ENCODE measurements at places on chromosomes 2 and 18.

GRCh38 chr2:104286841-104287240 lies 567.1 kb upstream of the POU3F3 start:
- no peaks in the 10 kb centered on the region for H3K36me3 ChIP-seq
- no peaks in the 10 kb centered on the region for H3K27me3 ChIP-seq
- DNase-seq: no peak
- no peak overlapping the region for H3K27ac ChIP-seq

GRCh38 chr2:148819019-148819585 lies 55.9 kb upstream of the KIF5C start:
- no peaks in the 10 kb centered on the region for H3K36me3 ChIP-seq
- no peak for DNase-seq
- H3K4me1 ChIP-seq: peaks cover 3% of the 10 kb centered on the region
- H3K4me3 ChIP-seq: no peak overlapping the region
- H3K27me3 ChIP-seq: no peaks in the 10 kb centered on the region
- H3K27ac ChIP-seq: no peak overlapping the region

- no peaks in the 10 kb centered on the region for H3K36me3 ChIP-seq
- no peaks in the 10 kb centered on the region for H3K4me1 ChIP-seq
- H3K27ac ChIP-seq: no peak overlapping the region
- H3K27me3 ChIP-seq: no peaks in the 10 kb centered on the region
- DNase-seq: no peak
These were observed 225.3 kb upstream of the ARL4C start for GRCh38 chr2:234722176-234722575.

DNA sequence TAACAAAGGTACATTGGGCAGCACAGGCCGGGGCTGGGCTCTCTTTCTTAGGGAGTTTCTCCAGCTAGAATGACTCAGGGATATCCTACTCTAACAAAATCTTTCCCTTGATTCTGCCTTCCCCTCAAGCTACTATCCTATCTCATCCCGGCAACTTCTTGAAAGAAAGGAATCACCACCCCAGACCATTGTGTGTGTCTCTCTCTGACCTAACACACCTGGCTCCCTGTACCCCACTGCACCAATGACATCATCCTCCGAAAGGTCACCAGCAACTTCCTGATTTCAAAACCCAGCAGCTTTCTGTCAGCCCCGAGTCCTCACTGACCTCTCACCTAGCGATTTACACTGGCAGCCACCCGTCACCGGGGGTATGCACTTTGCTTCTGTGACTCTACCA lies 72.1 kb upstream of the MAP4K4 start:
- H3K27ac ChIP-seq: no peak overlapping the region
- no peaks in the 10 kb centered on the region for H3K36me3 ChIP-seq
- H3K4me1 ChIP-seq: no peaks in the 10 kb centered on the region
- H3K4me3 ChIP-seq: no peak overlapping the region
- no peak for DNase-seq

DNA sequence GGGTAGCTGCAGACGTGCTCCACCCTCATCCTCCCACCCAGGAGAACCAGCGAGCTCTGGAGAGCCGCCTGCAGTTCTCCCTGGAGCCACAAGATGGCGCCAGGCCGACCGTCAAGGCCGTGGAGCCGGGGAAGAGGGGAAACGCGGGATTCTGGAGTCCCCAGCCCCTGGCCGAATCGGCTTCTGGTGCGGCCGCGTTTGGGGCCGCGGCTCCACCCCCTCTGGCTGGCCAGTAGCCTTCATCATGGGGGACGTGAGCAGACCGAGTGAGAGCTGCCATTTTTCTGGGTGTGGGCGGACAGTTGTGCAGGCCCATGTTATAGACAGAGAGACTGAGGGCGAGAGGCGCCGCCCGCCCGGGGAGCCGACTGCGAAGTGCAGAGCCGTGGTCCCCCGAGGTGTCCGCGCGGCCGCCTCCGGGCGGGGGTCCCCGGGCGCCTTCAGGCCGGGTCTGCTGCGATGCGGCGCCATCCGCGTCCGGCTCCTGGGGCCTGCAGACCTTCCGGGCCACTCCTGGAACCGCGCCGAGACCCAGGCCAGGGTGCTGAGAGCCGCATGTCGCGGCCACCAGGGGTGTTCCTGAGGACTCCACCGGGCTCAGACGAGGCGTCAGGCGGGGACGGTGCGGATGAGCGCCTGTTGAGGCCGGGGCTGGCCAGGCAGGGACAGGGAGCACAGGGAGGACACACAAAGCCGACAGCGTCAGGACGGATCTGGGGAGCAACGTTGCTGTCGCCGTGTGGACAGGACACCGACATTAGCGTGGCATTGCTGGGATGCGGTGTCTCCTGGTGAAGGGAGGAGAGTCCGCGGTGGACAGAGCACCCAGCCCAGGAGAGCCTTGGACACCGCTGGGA lies 418.2 kb upstream of the HS6ST1 start:
- H3K36me3 ChIP-seq: no peaks in the 10 kb centered on the region
- no peaks in the 10 kb centered on the region for H3K27me3 ChIP-seq
- H3K27ac ChIP-seq: no peak overlapping the region
- H3K4me1 ChIP-seq: peaks cover 8% of the 10 kb centered on the region

DNA sequence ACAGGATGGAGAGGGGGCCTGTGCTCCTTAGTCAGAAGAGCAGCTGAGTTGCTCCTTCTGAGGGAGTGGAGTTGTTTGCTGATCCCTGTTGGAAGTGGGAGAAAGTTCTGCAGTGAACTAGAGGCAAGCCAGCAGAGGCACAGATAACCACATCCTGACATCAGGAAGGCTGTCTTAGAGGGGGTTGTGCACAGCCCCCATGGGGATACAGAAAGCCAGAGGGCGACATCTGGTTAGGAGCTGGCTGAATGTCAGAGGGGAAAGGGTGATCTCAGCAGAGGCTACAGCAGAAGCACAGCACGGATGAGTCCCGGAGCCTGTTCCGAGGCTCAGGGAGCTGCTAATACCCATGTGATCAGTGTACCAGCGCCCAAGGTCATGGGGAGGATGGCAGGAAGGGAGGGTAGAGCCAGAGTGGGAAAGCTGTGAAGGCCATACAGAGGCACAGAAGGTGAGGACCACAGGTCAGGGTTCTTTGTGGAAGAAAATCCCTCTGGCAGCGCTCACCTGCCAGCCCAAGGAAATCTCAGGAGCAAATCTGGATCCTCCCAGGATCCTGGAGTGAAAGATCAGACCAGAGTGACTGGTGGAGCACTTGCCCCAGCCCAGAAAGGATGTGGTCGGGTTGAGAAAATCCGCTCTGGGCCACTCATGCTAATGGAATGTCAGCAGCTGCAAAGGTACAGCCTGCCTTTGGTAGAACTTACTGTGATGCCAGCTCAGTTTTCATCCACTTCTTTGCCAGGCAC lies 111.8 kb downstream of the STPG4 start:
- no peaks in the 10 kb centered on the region for H3K27me3 ChIP-seq
- no peak overlapping the region for H3K4me3 ChIP-seq
- peak overlapping the region; percentile 91 for H3K27ac ChIP-seq

DNA sequence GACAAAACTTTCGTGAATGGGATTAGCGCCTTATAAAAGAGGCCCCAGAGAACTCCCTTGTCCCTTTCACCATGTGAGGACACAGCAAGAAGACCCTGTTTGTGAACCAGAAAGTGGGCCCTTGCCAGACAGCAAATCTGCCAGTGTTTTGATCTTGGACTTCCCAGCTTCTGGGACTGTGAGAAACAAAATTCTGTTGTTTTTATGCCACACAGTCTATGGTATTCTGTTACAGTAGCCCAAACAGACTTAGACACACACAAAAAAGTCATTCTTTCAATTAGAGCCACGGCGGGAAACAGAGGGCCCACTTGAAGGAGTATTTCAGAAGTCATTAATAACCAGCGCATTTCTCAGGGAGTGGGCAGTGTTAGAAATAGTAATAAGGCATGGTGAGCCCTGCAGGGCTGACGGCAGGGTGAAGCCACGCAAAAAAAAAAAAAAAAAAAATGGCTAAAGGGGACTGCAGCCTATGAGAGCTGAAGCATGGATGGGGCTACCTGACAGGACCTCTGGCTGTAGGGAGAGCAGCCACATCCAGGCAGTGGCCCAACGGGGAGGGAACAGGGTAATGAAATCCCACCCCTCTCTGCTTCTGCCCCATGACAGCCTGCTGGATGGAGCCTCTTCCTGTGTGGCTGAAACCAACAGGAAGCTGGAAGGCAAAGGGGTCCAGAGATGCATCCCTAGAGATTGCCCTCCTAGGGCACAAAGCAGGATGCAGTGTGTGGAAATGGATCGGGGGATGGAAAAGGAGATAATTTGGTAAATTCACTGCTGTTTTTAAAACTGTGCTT lies 189.3 kb downstream of the KCNS3 start:
- no peaks in the 10 kb centered on the region for H3K27me3 ChIP-seq
- no peak overlapping the region for H3K4me3 ChIP-seq
- H3K4me1 ChIP-seq: peaks cover 29% of the 10 kb centered on the region
- H3K27ac ChIP-seq: no peak overlapping the region

DNA sequence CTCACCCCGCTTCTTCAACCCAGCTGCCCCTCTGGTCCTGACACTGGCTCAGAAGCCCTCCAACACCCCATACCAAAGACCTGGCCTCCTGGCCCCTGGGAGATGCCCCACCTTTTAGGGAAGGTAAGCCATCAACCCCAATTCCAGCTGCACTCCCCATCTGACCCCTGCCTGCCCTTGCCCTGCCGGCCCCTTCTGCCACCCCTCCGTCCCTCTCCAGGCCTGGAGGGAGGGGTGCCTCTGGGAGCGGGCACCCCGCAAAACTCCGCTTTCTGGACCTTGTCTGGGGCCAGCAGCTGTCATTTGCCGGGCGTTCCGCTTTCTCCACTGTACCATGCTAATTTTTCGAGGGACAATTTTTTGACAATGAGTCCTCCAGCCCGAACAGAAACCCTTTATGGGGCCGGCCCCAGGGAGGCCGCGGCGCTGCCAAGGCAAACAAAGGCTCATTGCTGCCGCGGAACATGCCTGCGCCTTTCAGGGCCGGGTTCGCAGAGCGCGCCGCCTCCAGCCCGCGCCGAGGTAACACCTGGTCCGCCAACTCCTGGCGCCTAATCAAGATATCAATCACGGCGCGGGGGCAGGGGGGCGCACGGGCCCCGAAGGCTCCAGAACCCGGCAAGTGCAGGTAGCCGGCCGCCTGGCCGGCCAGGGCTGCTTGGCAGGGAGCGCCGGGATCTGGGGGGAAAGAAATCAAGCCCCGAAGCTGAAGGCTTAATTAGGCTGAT lies 96.0 kb downstream of the INHBB start:
- DNase-seq: no peak
- H3K4me1 ChIP-seq: peaks cover 6% of the 10 kb centered on the region
- H3K36me3 ChIP-seq: no peaks in the 10 kb centered on the region
- peak overlapping the region; percentile 44 for H3K4me3 ChIP-seq
- H3K27me3 ChIP-seq: peaks cover 14% of the 10 kb centered on the region

DNA sequence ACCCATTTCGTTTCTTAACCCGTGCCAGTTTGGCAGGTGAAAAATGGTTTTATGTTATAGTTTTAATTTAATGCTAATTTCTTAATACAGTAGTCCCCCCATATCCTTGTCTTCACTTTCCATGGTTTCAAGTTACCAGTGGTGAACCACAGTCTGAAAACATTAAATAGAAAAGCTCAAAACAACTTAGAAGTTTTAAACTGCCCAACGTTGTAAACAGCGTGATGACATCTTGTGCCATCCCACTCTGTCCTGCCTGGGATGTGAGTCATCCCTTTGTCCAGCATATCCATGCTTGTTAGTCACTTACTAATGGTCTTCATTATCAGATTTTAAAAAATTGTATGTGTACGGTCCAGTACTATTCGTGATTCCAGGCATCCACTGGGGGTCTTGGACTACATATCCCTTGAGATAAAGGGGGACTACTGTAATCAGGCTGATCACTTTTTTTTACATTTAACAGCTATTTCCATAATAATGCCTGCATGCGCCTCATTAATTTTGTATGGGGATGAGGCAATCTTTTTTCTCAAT lies 31.9 kb downstream of the SLC66A3 start:
- no peaks in the 10 kb centered on the region for H3K36me3 ChIP-seq
- no peak for DNase-seq
- no peaks in the 10 kb centered on the region for H3K4me1 ChIP-seq

GRCh38 chr2:8494151-8494550 lies 187.7 kb upstream of the ID2 start:
- no peak for DNase-seq
- H3K4me3 ChIP-seq: no peak overlapping the region
- H3K27me3 ChIP-seq: no peaks in the 10 kb centered on the region

- no peak overlapping the region for H3K27ac ChIP-seq
- DNase-seq: no peak
- H3K4me3 ChIP-seq: no peak overlapping the region
- no peaks in the 10 kb centered on the region for H3K36me3 ChIP-seq
- no peaks in the 10 kb centered on the region for H3K27me3 ChIP-seq
These were observed 27.2 kb upstream of the STAT4 start for GRCh38 chr2:191177751-191178736.

DNA sequence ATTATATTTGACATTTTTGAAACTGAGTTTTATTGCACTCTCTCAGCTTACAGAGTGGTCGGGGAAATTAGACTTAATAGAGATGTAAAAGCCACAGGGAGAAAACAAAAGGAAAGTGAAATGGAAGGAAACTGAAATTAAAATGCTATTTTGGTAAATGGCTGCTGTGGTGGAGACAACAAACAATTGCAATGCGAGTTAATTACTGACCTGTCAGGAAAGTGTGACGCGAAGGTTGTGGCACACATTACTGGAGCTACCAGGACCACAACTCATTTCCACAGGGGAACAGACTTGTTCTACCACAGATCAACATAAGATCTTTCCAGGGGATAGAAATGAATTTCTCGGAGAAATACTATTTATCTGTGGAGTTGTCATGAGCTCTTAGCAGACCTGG lies 19.5 kb downstream of the ARHGAP15 start:
- DNase-seq: no peak
- no peaks in the 10 kb centered on the region for H3K27me3 ChIP-seq
- no peak overlapping the region for H3K4me3 ChIP-seq

- no peaks in the 10 kb centered on the region for H3K27me3 ChIP-seq
- H3K4me1 ChIP-seq: no peaks in the 10 kb centered on the region
- no peak overlapping the region for H3K4me3 ChIP-seq
- DNase-seq: no peak
- no peaks in the 10 kb centered on the region for H3K36me3 ChIP-seq
These were observed 17.9 kb upstream of the GNAL start for GRCh38 chr18:11671156-11671555.

DNA sequence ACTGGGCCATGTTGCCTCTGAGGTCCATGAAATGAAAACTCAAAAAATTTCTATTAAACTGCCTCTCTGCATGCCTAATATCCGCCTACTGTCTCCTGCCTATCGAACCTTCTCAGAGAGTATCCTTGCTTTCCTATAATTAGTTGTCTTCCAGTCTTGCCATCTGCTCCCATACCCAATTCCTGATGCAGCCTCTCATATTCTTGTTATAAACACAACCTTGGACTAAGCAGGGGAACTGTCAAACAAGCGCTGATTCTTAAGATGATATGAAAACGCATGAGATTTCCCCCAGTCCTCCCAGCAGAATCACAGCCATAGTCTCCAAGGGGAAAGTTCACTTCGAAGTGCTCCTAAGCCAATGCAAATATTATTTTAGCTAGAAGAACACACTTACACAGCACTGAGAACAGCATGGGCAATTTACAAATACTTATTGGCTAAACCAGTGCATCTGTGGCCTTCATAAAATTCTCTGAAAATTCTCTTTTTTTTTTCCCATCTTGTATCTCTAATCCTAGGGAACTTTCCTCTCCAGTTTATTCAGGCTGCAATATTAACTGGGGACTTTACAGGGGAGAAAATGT lies 471.6 kb downstream of the MBD2 start:
- DNase-seq: no peak
- no peak overlapping the region for H3K27ac ChIP-seq
- no peaks in the 10 kb centered on the region for H3K36me3 ChIP-seq
- no peaks in the 10 kb centered on the region for H3K4me1 ChIP-seq

Data from gastrocnemius medialis (tissue), 4 donors.